ENCODE measurements at places on chromosomes 5 and 9. TPM values are rescaled to one million over a fixed set of nuclear protein-coding genes. Genes with fewer than 3 reads are reported as not detected.

- DNase-seq = no peak
Measured at GRCh38 chr9:37818849-37819248, 18.3 kb downstream of the DCAF10 start.

- no peak for DNase-seq
Measured at GRCh38 chr5:132130918-132131715, 57.5 kb downstream of the CSF2 start.

- no peak for DNase-seq
Measured at GRCh38 chr9:116232424-116233159, 79.0 kb downstream of the PAPPA start.

DNA sequence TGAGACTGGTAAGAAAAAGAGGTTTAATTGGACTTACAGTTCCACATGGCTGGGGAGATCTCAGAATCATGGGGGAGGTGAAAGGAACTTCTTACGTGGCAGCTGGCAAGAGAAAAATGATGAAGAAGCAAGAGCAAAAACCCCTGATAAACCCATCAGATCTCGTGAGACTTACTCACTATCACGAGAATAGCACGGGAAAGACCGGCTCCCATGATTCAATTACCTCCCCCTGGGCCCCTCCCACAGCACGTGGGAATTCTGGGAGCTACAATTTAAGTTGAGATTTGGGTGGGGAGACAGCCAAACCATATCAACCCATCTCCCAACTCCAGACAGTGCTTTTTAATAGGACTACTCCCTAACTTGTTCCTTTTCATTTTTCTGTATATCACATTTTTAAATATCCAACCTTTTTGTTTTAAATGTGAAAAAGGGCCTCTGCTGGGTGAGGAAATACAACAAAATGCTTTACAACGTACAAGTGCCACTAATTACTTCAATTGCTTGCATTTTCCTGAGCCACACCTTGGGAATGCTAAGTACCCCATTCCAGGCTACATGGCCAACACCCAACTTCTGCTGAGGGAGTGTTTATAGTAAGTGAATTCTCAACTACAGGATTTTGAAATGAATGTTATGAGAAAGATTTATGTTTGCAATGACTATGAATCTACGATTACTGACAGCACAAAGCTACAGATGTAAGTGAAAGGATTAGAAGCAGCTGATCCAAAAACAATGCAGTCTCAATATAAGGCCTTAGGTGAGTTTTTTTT is 294.1 kb upstream of the CD180 start:
- no peak for DNase-seq

- DNase-seq = no peak
Measured at GRCh38 chr5:79562351-79563246, 48.7 kb upstream of the HOMER1 start.

GRCh38 chr9:120974921-120975320 is 48.3 kb upstream of the TRAF1 start:
- DNase-seq = no peak

DNA sequence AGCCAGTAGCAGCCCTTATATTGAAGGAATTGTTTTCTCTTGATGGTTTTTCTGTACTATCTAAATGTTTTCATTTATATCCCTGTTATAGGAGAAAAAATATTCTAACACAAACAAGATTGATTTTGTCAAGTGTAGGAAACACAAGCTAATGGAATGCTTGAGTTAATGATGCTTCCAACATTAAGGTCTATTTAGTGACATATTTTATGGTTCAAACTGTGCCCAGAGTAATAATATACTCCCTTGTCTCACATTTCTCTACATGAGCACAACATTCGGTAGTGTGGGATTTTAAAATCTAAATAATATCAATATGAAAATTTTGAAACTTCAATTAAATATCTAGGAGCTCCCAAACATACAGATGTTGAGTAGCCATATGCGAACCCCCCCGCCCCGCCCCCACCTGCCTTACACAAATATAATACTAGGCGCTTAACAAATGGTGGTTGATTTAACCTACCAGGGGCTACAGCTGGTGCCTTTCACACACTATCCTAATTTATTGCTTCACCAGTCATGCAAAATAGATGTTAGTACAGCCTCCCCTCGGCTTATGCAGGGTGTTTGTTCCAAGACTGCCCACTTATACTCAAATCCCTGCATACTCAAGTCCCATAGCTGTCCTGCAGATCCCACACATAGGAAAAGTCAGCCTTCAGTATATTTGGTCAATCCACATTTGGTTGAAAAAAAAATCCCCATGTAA is 124.1 kb upstream of the ACO1 start:
- DNase-seq = no peak

GRCh38 chr5:143241892-143242291 is 161.6 kb downstream of the NR3C1 start:
- DNase-seq = no peak

DNA sequence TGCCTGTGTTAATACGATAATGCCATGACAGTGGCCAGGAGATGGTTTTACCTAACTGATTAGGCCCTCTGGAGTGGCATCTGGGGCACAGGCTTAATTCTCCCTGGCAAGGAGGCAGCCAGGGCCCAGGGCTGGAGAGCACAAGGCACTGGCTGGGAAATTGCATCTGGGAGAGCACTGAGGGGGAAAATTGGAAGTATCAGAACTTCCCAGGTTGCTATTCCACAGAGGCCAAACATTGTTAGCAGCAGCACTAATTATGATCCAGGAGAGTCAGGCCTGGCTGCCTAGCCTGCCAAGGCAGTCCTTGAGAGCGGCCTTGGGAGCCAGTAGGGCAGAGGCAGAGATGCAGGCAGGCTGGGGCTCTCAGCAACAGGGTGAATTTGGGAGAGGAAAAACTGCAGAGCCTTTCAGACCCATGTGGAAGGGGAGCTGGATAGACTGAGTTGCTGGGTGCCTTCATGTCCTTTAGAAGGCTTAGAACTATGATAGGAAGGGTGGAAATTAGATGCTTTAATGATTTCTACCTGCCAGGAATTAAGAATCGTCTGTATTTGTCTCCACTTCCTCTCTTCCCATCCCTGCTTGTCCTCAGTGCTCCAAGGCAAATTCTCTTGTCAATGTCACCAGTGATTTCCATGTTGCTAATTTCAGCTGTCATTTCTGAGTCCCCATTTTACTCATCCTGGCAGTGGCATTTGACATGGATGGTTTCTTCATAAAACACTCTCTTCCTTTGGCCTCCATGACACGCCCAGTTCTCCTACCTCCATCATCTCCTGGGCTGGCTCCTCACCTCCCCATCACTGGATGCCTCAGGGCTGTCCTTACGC is 56.1 kb upstream of the HSPA9 start:
- DNase-seq = no peak

- DNase-seq = no peak
Measured at GRCh38 chr9:136975644-136976043, 1.7 kb upstream of the PTGDS start.

DNA sequence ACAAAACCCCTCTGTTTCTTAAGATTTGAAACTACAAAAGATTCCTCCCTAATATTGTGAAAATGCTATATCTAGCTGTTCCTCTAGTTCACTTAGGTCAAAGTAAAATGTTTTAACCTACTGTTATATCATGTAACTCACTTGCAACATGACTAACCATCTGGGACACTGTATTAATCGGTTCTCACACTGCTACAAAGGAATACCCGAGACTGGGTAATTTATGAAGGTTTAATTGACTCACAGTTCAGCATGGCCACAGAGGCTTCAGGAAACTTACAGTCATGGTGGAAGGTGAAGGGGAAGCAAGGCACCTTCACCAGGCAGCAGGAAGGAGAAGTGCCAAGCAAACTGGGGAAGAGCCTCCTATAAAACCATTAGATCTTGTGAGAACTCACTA is 34.7 kb downstream of the DIMT1 start:
- DNase-seq = no peak

DNA sequence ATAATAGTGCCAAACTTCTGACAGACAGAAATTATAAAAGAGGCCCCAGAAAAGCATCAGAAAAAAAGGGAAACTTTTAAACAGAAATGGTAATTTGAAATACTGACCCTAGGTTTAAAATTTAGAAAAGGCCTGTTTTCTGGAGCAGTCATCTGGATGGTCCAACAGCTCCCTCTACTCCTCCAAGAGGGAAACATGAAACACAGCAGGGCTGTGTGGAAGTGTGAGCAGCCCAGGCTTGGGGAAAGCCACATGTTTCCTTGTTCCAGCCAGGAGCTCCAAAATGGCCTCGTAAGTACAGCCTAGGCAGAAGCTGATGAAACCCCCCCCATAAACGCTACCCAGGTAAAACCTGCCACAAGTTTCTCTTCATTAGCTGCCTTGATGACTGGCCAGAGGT is 499.3 kb upstream of the ADAMTS16 start:
- no peak for DNase-seq

DNA sequence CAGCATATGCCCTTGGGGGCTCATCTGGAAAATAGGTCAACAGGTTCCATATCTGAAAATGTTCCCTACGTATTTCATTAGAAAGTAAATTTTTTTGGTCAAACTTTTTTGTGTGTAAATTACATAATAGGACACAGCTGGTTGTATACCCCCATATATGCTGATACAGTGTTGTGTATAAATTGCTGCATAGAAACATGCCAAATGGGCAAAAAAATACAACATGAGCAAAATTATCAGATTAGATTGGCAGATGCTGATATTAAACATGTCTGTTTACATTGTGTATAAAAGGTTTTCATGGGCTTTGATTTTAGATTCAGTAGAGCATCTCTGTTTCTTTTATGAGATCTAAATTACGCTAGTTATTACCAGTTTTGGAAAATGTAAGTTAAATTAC is 2223.0 kb downstream of the MAT2B start:
- DNase-seq = no peak

- no peak for DNase-seq
Measured at GRCh38 chr5:166722939-166723338, 1568.5 kb upstream of the WWC1 start.

DNA sequence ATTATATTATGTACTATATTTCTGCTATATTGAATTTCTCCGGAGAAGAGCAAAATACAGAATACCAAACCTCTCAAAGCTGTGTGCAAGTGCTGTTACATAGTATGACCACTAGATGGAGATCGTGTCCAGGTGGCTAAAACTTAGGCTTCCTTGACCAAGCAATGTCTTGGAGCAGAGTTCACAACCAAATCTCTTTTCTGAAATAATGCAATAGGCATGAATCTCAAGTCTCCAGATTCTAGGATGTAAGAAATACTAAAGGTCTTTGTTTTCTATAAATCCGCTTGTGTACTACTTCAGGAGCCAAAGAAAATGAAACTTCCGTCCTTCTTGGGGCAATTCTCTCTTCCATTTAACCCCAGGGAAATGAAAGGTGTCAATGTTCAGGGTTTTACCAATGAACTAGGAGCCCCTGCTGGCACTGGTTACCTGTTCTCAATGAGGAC is 181.5 kb upstream of the RAI14 start:
- no peak for DNase-seq

GRCh38 chr9:600006-600405 is 241.5 kb upstream of the DMRT1 start:
- DNase-seq = no peak

DNA sequence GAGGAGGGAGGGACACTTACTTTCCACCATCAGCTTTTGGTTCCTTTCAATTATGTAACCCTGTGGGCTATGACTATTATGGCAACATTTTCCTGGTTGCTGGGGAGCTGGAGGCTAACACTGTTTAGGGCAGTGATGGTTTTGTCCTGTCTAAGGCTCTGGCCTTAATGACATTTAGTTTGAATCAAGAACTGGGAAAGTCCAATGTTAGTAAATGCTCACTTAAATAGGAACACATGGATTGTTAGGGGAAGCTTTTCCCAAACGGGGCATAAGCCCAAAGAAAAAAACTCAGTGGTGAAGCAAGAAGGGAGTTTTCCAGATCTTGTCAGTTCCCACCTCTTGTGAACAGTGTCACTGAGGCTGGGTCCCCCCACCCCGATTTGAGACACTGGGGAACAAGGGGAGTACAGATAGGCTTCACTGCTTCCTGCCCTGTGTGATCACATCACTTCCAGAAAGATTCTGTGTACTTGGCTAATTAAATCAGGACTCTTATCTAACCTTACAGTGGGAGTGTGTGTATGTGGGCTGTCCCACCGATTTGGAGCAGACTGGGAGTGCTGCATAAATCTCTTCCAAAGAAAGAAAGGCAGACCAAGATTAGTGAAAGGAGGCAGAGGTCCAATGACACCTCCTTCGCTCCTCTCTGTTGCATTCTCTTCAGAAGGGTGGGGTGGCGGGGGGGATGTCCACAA is 206.4 kb downstream of the PTTG1 start:
- DNase-seq = no peak

GRCh38 chr5:149130121-149130914 is 11.0 kb upstream of the ABLIM3 start:
- DNase-seq = no peak

GRCh38 chr5:8981016-8981415 is 564.9 kb downstream of the SEMA5A start:
- DNase-seq = no peak

GRCh38 chr5:98982880-98983279 is 54.1 kb upstream of the CHD1 start:
- no peak for DNase-seq

- DNase-seq = no peak
Measured at GRCh38 chr5:9148242-9148641, 397.6 kb downstream of the SEMA5A start.

DNA sequence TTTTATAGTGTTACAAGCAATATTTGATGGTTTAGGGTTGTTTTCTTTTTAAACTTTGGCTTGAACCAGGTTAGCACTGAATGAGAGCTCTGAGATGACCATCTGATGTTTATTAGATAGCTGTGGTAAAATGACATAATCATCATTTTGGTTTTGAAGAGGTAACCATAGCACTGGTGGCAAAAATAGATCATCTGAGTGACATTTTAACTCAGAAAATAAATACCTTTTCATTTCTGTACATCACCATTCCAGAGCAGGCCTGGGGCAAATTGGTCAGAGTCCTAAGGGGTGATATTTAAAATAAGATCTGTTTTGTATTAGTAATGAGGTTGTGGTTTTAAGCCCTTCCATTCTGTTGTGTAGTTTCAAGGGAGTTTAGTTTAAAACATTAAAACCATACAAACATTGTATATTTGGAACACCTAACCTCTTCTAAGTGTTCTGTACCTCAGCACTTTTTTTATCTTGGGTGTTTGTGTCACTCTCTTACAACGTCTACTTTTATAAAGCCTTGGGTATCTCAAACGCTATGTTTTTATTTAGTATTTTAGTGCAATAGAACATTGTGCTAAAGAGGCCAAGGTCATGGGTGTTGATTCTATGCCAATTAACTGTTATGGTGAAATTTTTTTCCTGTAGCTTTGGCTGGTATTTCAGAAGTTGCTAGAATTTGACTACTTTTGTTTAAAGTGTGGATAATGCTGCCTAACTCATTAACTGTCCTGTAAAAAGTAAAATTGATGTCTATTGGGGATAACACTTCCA is 166.1 kb downstream of the CD180 start:
- no peak for DNase-seq

The SLC6A19 gene
- total RNA-seq = not detected

The CMBL gene
- 35.5 TPM for total RNA-seq

The KCTD16 gene
- total RNA-seq = not detected

The LPAR1 gene
- total RNA-seq = 20.2 TPM

The C1QTNF2 gene
- not detected for total RNA-seq

The SPINK1 gene
- not detected for total RNA-seq

The BRD8 gene
- 20.2 TPM for total RNA-seq

The SPRY4 gene
- total RNA-seq = 4.3 TPM

The IL4 gene
- total RNA-seq = not detected
